ENCODE measurements at places on chromosomes 7 and 10.

GRCh38 chr10:124389613-124390361 is 28.9 kb downstream of the OAT start:
- no peak for DNase-seq

DNA sequence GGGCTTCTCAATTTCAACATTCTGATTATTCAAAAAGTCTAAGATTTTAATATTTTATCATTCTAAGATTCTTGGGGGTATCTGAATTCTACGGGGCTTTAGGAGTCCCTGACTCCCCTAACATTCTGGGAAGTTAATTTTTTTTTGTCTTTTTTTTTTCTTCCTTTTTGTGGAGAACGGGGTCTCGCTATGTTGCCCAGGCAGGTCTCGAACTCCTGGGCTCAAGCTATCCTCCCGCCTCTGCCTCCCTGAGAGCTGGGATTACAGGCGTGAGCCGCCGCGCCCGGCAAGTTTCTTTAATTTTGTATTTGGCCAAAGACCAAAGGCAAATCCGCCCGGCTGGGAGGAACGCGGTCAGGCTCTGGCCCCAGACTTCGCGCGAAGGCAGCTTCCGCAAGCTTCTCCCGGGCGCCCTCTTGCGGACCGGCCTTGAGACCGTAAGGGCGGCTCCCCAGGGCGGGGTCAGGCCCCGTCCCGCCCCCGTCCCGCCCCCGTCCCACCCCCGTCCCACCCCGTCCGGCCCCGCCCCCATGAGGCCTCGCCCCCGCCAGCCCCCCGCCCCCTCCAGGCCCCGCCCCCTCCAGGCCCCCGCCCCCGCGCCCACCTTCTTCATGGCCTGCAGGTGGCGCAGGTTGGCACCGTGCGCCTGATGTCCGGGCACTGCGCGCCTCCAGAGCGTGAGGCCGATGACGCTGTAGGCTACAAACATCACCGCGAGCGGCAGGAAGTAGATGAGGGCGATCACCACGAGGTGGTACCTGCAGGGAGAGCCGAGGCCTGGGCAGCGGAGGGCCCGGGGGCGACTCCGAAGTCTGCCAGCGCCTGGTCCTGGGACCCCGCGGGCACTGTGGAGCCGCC is 8.2 kb downstream of the TACR2 start:
- peak; percentile 97 for DNase-seq

DNA sequence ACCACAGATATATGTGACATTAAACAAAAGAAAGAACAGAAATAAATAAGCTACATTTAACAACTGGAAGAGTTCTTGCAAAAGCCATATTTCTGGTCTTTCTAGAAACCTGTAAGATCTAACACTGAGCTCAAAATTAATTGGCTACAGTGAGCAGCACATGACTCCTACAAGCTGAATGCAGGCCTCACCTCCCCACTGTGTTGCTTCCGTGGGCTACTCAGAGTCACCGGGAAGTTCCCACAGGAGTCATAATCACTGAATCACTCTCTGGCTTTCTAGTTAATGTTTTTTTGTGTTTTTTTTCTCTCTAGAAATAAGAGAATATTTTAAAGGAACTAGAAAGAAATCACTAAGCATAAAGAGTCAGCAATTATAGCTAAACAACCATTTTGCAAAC is 10.2 kb upstream of the MRPS24 start:
- no peak for DNase-seq

DNA sequence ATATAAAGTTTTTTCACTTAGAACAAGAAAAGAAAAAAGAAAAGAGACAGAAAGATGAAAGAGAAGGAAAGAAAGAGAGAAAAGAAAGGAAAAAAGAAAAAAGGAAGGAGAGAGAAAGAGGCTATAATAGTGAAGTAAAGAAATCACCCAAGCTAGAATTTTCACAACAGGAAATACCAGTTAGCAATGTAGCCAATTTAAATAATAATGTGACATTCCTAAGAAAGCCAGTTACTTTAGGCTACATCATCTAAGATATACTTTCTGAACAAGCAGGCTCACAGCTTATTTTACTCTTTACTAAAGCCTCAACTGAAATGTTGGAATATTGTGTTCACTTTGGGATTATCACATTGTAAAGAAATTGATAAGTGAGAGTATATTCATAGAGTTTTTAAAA is 53.6 kb downstream of the GPR37 start:
- DNase-seq = no peak

DNA sequence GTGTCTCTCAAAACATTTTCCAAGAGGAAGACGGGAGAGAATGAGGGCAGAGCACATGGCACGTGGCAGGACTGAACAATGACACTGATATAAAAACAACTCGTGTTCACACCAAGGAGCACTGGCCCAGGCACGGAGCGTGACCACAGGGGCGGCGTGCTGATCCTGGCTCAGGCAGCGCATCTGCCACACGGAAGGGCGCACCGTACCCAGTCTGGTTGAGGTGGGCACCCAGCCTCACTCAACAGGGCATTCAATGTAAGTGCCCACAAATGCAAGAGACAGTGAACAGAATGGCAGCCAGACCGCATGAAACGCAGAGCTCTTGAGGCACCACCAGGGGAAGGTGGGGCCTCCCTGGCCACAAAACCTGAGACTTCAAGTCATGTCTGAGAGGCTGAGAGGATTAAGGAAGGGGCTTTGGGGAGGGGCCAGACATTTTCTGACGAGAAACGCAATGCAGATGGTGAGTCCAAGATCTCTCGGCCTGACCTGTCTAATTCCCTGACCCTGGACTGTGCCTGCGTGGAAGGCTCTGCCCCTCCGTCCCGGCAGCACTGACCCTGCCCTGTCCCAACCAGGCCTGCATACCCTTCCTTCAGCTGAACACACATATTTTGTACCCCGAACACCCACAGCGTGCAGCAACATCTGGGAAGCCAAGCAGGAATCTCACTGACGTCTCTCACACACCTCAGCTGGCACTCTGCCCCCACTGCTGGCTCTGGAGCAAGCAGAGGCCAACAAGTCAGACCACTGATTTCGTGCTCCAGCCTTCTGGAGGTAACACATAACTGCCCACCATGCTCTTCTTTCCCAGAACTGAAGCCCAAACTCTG is 35.5 kb downstream of the VOPP1 start:
- no peak for DNase-seq
